Fibroblast of mammary gland (primary cell): ENCODE measurements at places on chromosomes 2 and 18.

- peak; percentile 63 for DNase-seq
Observed at GRCh38 chr2:229346816-229347540, 75.9 kb upstream of the PID1 start.

DNA sequence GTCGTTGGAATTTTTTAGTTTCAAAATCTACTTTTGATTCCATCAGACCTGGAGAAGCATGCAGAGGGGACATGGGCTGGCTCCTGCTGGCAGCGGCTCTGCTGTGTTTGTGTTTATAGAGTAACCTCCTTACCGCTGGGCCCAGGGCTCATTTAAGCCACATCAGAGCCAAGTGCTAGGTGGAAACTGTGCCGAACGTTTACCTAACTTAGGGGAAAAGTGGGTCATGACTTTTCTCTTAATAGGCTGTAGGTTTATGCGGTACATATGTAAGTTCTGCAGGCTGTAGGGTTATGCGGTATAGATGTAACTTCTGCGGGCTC, 17.7 kb downstream of the CNDP2 start:
- DNase-seq: no peak

DNA sequence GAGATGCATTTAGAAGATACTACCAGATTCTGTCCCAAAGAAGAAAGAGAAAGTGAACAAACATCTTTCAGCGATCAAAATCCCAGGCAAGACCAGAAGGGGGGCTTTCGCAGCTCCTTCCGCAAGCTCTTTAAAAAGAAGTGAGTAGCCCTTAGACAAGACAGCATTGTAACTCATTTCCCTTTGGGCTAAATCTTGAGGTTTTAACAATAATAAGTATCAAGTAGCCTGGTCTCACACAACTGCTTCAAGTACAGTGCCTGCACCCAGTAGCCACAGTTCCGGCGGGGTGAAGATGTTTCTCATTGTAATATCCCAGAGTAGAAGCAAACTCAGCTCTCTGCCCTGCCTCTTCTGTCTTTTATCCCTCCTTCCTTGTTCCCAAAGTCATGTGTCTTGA, 76.3 kb downstream of the ARHGEF33 start:
- no peak for DNase-seq

DNA sequence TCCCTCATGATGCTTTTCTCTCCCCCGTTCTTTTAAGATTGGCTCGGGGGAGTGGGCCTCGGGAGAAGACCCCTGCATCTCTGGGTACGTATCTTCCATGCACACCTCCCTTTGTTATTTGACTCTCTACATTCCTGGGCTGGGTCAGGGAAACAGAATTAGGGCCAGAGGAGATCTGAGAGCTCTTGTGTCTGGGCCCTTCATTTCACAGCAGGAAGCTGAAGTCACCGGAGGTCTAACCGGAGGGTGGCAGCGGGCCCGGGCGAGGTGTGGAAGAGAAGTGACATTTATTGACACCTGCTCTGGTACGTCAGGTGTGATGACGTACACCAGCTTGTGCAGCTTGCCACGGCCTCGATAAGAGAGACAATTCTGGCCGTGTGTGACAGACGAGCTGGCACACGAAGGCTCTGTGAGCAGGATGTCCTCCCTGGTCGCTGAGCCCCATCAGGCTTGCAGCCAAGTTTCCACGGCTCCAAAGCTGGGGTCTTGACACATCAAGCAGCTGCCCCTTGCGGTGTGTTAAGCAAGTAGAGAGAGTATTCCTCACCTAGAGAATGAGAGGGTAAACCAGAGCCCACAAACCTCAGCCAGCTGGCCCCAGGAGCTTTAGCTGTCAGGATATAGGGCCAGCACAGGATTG, 30.4 kb downstream of the TOGARAM2 start:
- no peak for DNase-seq

- DNase-seq: no peak
Observed at GRCh38 chr2:205461169-205461568, 221.1 kb upstream of the NRP2 start.

- DNase-seq: no peak
Observed at GRCh38 chr2:173235947-173236803, 118.5 kb upstream of the CDCA7 start.

DNA sequence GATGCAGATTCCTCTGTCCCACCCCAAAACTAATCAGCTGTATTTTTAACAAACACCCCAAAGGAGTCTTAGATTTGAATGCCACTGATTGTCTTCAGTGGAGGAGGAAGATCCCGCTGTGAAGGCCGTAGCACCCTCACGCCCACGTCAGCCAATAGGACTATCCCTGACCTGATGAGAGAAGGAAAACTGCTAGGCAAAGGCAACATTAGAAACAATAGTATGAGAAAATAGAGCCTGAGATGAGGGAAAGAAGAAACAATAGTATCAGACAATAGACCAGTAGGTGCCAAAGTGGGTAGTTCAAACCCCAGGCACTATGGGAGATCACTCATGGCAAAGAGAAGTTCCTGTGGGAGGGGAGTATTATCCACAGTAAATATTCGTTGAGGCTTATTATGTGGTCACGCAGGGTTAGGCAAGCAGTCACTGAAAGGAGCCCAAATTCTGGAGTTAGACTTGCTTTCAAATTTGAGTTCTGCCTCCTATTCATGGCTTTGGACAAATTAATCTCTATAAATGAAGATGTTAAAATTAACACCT, 2.8 kb downstream of the PCBP1 start:
- DNase-seq: no peak

DNA sequence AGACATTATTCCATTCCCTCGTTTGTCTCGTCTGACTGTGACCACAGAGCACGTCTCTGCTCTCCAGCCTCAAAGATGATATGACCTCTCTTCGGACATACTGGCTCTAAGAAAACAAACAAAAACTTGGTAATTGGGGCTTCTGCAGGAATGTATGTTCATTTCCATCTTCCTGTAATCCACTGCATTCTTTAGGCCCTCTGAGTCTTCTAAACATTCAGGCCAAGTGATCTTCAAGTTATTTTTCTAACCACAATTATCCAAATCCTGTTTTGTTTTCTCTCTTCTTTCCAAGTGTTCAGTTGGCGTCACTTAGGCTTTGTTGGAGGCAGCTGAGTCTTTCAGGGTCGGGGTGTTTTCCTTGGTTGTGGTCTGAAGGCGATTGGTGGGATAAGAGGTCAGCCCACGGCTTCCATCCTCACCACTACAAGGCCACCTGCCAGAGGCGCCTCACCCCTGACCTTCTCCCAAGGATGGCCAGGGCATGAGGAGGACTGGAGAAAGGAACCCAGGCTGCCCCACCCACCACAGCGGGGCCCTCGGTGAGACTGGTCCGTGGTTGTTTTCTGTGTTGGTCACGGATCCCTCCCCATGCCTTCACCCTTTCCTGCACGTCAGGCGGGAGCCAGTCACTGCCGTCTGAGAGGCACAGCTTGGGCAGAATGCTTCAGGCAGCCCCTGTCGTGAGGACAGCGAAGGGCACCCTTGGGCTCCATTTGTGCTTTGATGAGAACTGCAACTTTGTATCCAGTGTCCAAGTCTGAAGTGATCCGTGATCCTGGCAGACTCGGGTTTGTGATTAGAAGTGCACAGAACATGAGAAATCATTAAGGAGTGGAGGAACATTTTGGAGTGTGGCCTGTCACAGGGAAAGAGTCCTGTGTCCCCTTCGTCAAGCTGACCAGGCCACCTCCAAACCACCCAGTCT, 88.6 kb upstream of the FHL2 start:
- peak; percentile 91 for DNase-seq

DNA sequence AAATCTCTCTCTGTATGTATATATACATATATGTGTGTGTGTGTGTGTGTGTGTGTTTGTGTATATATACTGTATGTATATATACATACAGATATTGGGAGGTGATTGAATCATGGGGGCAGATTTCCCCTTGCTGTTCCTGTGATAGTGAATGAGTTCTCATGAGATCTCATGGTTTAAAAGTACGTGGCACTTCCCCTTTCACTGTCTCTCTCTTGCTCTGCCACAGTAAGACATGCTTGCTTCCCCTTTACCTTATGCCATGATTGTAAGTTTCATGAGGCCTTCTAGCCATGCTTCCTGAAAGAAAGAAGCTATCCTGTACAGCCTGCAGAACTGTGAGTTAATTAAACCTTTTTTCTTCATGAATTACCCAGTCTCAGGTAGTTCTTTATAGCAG, 18.8 kb upstream of the CCDC195 start:
- DNase-seq: no peak

GRCh38 chr18:71168557-71169145, 879.8 kb downstream of the SOCS6 start:
- no peak for DNase-seq

DNA sequence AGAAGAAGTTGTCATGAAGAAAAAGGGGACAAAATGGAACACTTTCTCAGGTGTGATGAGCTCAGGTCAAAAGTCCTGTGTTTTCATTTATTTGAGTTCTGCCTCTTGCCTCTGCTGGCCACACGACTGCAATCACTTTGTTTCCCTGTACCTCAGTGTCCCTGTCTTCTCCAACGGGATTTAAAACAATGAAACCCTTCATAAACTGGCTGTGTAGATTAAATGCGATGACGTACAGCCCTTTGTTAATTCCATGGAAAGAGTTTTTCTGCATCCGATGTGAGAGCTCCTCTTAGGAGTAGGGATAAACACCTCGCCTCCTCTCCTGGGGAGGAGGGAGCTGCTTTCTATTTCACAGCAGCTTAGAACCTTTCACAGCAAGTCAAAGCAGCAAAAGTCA, 51.5 kb upstream of the CNGA3 start:
- no peak for DNase-seq

GRCh38 chr2:43210125-43210466, 16.3 kb downstream of the ZFP36L2 start:
- DNase-seq: no peak

DNA sequence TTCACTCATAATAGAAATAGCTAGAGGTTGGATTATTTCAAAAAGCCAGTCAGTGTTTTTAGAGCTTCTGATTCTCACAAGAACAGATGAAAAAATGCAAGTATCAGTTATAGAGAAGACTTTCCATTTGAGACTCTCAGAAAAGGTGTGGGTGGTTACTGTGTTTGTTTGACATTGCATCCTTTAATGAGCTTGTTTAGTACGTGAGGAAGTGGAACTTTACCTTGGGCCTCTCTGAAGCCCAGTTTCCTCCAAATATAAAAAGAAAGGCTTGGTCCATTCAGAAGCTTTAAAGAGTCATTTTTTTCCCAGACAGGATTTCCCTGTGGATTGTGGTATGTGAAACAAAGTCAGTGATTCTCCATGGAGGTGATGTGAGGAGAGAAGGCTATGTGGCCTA, 89.9 kb upstream of the RANBP2 start:
- DNase-seq: no peak

- DNase-seq: peak; percentile 80
Observed at GRCh38 chr2:170177950-170178781, at the start of gene MYO3B. TSS of gene MYO3B (plus strand) at chr2:170178147. CDS start at chr2:170178288, 141 bp downstream.

GRCh38 chr2:40470822-40471813, 19.2 kb upstream of the SLC8A1 start:
- DNase-seq: no peak

DNA sequence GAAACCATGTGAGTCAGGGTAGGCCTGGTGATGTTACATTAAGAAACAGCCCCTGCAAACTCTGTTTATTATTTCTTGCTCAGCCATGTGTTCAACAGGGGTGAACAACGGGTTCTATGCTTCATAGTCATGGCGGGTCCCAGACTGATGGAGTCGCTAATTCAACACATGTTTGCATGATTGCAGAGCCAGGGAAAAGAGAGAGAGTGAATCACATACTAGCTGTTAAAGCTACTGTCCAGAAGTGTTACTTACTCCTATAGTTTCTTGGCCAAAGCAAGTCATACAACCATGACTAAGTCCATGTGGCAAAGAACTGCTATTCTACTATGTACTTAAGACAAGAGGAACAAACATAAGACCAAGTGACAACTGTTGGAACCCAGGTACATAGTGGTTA, 241.2 kb upstream of the SKOR2 start:
- DNase-seq: peak; percentile 36

- no peak for DNase-seq
Observed at GRCh38 chr18:23353459-23353858, 99.6 kb upstream of the RIOK3 start.

DNA sequence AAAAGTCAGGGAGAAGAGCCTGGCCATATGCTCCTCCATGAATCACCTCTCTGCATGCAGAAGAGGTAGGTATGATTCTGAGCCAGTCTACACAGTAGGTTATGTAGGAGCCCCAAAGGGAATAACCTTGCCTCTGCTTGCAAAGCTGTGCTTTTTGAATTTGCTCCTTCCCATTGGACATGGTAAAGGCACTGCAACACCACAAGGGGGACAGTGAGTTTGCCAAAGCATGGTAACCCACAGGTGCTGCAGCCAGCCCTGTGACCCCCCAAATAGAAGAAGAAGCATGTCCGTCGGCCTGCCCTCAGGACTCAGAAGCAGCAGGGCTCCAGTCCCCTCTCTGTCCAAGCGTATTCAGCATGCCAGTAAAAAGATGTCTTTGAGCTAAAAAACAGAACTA, 51.0 kb upstream of the BCL2L11 start:
- DNase-seq: no peak

GRCh38 chr18:36099311-36099710, 29.8 kb downstream of the SLC39A6 start:
- no peak for DNase-seq

- no peak for DNase-seq
Observed at GRCh38 chr2:217000406-217000805, 140.5 kb upstream of the TNP1 start.

GRCh38 chr18:52750995-52751394, 411.0 kb downstream of the DCC start:
- DNase-seq: no peak

DNA sequence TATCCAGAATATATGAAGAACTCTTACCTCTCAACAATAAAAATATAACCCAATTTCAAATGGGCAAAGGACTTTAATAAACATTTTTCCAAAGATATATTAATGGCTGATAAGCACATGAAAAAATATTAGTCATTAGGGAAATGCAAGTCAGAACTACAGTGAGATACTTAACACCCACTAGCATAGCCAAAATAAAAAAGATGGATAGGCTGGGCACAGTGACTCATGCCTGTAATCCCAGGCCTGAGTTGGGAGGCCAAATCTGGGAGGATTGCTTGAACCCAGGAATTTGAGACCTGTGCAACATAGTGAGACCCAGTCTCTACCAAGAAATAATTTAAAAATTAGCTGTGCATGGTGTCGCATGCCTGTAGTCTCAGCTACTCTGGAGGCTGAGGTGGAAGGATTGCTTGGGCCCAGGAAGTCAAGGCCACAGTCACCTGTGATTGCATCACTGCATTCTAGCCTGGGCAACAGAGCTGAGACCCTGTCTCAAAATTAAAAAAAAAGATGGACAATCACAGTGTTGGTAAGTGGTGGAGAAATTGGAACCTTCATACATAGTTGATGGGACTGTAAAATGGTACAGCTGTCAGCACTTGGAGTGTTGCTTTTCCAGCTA, 25.1 kb downstream of the MARCHF7 start:
- peak; percentile 36 for DNase-seq

GRCh38 chr18:58004317-58004716, 39.7 kb upstream of the NEDD4L start:
- DNase-seq: peak; percentile 83
